ENCODE measurements at places on chromosomes 3 and 15.

- DNase-seq = no peak
These were observed 103.0 kb downstream of the MAGI1 start for GRCh38 chr3:65935724-65936123.

DNA sequence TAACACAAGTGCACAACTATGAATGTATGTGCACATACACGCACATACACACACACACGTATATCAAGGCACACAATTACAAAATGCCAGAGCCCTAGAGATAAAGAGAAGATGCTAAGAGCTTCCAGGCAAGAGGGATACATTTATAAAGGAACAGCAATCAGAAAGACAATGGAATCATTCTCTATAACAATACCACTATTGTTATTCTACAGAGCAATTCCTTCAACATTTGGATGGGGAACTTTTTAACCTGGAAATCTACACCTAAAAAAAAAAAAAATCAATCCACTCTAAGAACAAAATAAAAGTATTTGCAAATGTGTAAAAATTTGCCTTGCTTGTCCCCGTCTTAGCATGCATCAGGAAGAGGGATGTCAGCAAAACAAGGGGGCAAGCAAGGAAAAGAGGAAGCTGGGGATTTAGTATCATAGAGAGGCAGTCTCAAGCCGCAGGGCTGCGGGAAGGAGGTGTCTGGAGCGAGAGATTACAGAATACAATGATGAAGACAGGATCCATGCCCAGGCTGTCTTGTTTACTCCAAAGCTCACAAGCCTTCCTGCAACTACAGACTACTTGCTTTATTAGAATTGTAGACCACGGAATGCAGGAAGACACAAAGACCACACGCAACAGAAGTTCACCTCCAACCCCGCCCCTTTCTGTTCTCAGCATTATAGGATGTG lies 220.2 kb downstream of the NTRK3 start:
- no peak for DNase-seq

DNA sequence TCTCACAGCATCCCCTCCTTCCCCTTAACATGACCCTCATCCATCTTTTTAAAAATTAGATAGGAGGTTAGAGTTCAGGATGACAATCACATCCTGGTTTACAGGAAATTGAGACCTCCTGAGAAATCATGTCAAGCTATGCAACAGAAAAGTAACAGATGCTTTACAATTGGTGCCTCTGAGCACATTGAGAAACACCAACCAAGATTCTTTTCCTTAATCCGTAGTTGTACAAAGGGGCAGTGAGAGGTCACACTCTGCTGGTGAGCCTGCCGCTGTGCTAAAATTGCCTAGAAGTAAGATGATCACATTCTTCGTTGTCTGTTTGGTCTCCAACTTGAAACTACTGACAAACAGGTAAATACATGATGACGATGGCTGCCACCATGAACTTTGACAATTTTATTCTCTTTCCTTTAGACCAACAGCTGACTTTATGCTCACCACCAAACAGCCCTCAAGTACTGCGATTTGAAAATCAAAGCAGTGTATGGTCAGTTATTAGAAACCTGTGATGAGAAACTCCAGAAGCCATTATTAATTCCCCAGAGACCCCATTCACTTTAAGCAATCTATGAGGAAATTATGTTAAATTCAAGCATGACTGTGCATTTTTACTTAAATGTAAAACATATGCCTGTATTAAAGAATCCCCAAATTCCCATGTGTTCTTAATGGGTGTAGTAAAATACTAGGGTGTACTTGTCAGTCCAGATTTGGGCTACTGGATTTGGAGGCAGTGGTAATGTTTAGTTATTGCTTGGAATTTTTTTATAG lies 210.7 kb upstream of the UBE2E1 start:
- no peak for DNase-seq

DNA sequence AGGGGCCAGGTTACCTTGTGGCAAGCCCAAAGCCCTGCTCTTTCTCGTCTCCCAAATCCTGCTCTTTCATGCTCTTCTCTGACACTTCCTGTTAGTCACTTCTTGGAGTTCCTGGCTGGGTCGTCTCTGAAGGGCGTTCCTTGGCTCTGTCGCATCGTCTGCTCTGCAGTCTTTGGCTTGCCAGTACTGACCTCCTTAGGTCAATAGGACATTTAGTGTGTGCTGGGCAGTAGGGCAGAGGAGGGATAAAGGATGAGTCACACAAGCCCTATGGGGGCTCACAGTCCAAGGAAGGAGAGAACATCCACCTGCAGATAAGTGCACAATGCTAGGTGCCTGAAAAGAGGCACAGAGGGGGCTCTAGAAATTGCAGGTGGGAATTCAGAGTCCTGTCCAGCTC lies 87.5 kb downstream of the FAM43A start:
- no peak for DNase-seq

- DNase-seq = no peak
These were observed 16.8 kb upstream of the COLQ start for GRCh38 chr3:15538345-15538744.

- DNase-seq = no peak
These were observed 6.9 kb upstream of the CX3CR1 start for GRCh38 chr3:39286771-39287170.

GRCh38 chr3:17473761-17474160 lies 268.7 kb downstream of the TBC1D5 start:
- no peak for DNase-seq

DNA sequence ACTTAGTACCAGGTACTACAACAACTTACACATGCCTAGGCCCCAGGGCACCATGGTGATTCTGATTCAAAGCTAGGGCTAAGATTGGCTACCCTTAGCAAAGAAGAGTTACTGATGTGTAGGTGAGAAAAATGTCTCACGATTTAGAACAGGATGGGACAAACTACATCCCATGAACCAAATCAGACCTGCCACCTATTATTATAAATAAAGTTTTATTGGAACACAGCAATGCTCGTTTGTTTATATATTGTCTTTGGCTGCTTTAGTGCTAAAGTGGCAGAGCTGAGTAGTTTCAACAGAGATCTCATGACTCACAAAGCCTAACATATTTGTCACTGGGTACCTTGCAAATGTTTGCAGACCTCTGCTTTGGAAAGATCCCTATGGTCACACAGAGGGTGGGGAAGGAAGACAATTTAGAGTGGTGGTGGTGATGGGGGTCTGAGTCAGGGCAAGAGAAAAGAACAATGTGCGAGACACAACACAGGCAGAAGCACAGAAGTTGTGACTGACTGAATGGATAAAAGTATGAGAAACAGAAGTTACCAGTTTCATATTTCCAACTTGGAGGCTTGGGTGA lies 770.6 kb upstream of the CFAP20DC start:
- DNase-seq = no peak

DNA sequence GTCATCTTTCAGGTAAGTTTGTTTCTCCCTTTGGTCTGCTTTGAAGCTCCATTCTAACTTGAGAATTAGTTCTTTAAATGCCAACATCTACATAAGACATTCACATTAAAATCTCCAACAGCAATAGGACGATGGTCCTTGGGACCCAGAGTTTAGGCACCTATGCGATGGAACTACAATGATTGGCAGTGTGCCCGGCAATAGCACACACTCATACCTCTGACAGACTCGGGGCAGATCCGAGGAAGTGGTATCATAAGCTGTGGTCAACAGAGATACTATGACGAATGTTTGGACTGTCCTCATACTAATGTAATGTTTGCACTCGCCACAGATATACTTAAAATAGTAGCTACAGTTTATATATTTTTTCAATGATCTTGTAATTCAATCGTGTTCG lies 34.2 kb upstream of the NR2F2 start:
- DNase-seq = no peak

GRCh38 chr3:158918008-158918407 lies 116.2 kb downstream of the MFSD1 start:
- DNase-seq = peak; percentile 37

- no peak for DNase-seq
These were observed 89.5 kb downstream of the CPN2 start for GRCh38 chr3:194261581-194262063.

DNA sequence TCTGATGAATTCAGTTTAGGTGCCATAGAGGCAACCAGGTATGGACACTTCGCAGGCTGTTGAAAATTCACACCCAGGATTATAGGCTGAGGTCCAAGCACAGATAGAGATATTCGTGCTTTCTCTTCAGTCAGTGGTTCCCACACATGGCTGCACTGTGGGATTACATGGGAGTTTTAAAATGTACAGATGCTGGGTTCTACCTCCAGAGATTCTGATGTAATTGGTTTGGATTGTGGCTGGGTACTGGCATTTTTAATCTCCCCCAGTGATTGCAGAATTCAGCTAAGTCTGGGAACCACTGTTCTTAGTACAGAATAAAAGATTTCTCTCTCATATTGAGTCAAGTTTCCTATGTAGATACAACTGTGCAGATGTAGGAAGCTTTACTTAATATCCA lies 91.6 kb downstream of the FOXB1 start:
- no peak for DNase-seq

- peak; percentile 56 for DNase-seq
These were observed 66.2 kb upstream of the CSTA start for GRCh38 chr3:122258757-122259371.

DNA sequence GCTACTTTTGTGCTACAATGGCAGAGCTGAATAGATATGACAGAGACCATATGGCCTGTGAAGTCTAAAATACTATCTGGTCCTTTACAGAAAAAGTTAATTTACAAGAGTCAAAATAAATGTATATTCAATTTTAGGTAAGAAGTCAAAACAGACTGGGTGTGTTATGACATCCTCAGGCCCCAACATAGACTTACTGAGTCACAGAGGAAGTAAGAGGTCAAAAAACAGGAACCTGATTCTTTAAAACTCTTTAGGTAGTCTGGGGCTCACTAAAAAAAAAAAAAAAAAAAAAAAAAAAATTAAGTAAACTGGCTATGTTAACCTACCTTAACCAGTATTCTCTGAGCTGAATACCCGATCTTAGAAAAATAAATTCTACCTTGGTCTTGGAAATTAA lies 13.1 kb downstream of the DNAAF4 start:
- no peak for DNase-seq

- DNase-seq = no peak
These were observed 40.9 kb downstream of the MUC20 start for GRCh38 chr3:195761567-195762248.

DNA sequence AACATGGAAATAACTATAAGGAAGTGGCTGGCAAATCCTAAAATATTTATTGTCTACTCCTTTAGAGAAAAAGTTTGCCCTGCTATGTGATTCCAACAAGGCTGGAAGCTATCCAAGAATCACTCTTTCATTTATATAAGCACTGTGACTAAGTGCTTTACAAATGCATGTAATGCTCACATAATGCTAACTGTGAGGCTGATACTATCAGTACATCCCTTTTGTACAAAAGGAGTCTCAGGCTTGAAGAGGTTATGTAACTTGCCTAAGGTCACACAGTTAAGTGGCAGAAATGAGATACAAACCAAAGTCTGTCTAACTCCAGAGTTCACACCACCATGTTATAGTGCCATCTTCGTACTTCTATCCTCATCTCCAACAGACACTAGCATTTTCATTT lies 17.0 kb downstream of the TOPBP1 start:
- no peak for DNase-seq

GRCh38 chr3:114384558-114384903 lies 90.7 kb downstream of the TIGIT start:
- DNase-seq = no peak

- DNase-seq = no peak
These were observed 35.2 kb upstream of the GLCE start for GRCh38 chr15:69125236-69125635.

DNA sequence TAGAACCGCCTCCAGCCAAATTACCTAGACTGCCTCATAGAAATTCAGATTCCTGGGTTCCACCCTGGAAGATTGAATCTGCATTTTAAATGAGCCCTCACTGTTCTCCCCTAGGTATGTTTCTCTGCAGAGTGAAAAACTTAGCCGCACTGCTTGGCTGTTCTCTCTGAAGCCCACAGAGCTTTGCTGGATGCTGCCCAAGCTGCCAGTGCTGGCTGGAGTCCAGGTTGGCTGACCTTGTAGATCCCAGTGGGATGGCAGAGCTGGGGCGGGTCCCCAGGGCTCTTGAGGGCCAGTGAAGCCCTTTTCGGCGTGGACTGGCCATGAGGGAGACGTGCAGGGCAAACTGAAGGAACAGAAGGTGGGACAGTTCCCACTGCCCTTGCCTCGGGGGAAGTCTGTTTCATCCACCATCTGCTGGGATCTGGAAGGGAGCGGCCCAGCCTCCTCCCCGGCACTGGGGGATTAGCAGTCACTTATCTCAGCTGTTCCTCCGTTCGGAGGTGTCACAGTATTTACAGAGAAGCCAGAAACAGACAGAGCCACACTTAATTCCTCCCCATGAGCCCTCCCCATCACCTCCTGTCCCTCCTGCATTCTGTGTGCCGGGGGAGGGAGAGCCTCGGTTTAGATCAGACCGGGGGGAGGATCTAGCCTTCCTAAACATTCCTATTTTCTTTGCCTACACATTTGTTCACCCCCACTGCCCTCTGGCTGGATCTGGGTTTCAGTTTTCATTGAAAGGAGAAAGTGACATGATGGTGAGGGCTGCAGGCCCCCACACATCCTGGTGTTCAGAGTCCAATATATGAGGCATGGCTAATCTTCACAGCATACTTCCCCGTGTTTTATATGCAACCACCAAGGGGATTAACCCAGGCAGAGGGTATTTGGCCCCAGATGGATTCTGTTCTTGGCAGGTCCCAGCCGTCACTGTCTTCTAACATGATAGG lies 4.1 kb upstream of the ACTC1 start:
- DNase-seq = no peak

DNA sequence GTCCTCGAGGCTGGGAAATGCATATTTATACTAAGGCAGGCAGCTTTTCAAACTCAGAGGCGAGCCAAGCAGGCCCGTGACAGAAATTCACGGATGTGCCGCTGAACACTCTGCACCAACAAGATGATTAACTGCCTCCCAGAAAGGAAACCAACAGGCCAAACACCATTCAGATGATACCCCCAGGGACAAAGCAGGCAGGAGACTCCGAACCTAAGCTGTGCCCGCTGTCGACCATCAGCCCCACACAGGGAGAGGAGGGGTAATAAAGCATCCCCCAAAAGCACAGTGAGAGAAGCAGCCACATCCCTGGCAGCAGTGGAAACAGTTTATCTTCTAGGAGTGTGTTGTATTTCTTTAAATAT lies 31.8 kb downstream of the ADAMTS17 start:
- no peak for DNase-seq

DNA sequence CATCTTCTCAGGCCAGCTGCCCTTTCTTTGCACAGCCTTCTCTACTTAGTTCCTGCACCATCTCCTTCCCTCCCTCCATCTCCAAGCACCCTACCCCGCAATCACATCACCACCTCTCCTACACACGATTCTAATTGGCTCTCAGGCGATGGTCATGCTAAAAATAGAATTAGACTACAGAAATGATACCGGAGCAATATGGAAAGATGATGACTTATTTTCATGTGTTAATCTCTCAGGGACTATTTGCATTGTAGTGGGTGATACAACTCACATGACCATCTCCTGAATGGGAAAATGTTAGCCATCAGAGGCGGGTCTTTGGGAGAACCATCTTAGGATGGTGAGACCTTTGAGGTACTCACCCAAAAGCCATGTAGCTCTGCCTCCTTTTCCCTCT lies 54.7 kb upstream of the PPARG start:
- no peak for DNase-seq

GRCh38 chr3:24678421-24678865 lies 183.8 kb upstream of the THRB start:
- peak; percentile 34 for DNase-seq

Data from LoVo (cell line).